Activated CD4-positive, alpha-beta T cell treated with anti-CD3 and anti-CD28 coated beads, Interleukin-2, amount 50 U/mL, for 48 hours (primary cell): ENCODE measurements at places on chromosomes 2 and 18.

DNA sequence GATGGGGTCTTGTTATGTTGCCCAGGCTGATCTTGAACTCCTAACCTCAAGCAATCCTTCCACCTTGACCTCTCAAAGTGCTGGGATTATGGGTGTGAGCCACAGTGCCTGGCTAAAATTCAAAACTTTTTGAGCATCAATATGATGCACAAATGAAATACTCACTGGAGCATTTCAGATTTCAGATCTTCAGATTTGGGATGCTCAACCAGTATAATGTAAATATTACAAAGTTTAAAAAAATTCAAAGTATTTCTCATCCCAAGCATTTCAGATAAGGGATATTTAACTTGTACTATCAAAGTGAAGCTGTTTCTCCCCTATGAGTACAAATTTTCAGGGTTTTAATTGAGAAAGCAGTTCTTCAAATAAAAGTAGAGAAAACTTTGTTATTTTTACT is 164.1 kb upstream of the CCDC68 start:
- no peak for DNase-seq

- DNase-seq: no peak
Measured at GRCh38 chr2:84846741-84847142, 34.1 kb downstream of the TRABD2A start.

GRCh38 chr2:106956879-106957278 is 70.9 kb upstream of the ST6GAL2 start:
- no peak for DNase-seq

DNA sequence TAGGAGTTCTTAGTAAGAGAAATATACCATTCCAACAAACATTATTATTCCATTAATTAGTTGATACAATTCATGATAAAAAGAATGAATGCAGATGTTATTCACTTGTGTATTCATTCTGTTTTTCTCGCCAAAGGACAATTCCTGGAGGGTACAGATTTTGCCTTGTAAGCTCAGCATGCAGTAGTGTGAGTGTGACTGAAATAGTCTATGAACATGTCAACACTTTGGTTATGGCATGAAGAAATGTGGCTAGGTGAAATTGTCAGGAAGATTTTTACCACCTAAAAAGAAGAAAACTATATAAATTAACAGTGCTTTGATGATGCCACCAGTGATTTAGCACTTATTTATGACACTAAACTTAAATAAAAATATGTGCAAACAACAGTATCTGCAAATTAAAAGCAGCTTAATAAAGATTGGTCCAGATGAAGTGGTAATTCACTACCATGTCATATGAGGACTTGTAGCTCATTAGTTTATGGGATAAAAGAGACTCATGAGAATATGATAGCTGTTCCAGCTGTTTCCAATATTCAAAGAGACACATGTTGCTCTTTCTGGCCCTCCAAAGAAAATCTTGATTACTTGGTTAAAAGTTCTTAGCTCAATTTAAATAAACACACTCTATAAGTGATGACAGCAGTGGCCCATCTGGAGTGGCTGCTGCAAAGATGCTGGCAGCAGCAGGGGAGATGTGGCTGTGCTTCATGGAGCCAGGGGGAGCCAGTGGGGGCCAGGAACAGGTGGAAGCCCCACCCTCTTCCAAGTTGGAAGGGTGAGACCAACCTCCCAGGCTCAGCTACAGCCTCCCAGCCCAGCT is 165.0 kb downstream of the CDH19 start:
- no peak for DNase-seq

GRCh38 chr2:214035091-214035852 is 375.6 kb upstream of the VWC2L start:
- DNase-seq: no peak

DNA sequence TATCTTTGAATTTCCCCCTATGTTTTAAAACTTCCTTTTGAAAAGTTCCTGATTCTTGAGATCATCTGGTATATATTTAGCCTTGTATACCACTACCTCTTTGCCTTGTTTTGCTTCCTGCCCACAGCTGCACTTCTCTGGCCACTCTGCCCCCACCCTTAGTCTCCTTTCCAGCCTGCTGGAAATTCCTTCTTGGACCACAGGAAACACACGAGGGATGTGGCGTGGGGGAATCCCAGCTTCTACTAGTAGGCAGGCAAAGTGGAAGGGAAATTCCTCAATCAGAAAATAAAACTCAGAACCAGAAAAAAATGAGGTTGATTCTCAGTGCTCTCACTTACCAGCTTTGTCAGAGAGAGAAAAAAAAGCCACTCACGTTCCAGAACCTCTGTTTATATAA is 13.4 kb downstream of the IL18RAP start:
- DNase-seq: peak; percentile 63

- no peak for DNase-seq
Measured at GRCh38 chr2:55119711-55120487, 69.6 kb upstream of the RTN4 start.

GRCh38 chr2:36404754-36405153 is 49.2 kb downstream of the CRIM1 start:
- no peak for DNase-seq

DNA sequence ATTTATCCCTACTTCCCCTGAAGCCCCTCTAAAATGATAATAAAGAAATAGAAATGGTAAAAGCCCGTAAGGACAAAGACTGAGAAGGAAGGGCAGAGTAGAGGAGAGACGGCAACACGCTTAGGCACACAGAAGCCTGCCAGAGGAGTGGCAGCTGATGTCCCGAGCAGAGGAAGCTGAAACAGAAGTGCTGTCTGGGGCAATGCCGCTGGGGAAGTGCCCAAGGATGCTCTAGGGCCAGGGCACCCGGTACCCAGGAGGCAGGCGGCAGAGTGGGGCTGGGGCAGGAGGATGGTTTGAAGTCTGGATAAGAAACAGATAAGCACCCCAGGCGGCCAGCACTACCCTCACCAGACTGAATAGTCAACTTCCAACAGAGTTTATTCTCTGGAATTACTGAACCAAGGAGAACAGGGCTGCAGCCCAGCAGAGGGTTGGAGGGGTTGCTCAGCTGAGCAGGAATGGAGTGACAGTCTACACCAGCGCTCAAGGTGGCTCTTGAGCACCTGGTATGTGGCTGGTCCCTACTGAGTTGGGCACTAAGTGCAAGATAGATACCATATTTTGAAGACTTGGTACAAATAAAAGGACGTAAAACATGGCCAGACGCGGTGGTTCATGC is 22.4 kb downstream of the TMEM37 start:
- no peak for DNase-seq

DNA sequence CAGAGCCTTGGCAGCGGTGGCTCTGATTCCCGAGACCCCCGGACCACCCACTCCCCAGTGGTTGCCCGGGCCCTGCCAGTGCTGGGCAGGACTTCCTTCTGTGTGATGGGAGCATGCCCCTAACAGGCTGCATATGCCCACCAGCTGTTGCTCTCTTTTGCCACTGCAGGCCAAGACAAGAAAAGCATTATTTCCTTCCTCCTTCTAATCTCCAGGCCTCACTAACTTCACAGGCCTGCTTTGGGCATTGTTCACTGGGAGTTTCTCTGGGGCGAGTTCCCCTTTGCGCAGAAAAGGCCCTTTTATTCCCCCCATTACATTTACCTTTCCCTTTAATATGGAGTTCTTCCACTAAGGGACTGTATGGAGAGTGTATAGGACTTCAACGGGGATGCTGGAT is 249.1 kb upstream of the SIX2 start:
- no peak for DNase-seq
